Posterior cingulate gyrus (tissue), 11 donors: ENCODE measurements at places on chromosomes 3 and 15.

DNA sequence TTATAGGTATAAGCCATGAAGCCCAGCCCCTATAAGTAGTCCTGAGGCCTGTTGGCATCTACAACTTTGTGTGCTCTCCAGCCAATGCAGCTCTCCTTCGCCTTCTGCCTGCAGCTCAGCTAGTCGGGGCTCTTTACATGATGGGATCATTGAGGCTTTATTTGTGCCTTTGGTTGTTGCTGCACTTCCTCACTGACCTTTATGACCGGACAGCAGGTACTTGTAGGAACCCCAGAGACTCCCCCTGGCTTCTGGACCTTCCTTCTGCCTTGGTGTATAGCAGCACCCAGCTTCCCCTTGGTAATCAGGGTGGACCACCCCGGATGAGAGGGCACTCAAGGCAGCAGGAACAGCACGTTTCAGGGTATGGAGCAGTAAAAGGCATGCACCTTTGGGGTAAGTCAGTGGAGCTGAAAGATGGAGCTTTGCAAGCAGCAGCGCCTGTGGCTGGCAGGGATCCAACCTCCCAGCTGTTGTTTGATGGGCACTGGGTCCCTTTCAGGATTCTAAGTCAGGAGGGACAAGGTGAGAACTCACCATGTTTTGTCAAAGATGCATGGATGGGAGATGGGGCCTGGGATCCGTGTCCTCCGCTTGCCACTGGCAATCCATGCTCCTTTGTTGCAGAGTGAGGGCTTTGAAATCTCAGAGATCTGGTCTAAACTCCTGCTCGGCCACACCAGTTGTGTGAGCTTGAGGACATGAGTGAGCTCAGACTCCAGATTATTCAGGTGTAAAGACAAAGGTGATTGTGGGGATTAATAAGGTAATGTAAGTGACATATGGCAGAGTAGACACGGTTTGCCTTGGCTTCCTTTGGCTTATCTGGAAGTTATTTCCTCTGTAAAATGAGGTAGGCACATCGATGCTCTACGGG lies 65.1 kb upstream of the KLF13 start:
- DNase-seq: peak; percentile 46

GRCh38 chr3:46406443-46406787 lies 451 bp downstream of the CCR5AS start:
- DNase-seq: no peak

DNA sequence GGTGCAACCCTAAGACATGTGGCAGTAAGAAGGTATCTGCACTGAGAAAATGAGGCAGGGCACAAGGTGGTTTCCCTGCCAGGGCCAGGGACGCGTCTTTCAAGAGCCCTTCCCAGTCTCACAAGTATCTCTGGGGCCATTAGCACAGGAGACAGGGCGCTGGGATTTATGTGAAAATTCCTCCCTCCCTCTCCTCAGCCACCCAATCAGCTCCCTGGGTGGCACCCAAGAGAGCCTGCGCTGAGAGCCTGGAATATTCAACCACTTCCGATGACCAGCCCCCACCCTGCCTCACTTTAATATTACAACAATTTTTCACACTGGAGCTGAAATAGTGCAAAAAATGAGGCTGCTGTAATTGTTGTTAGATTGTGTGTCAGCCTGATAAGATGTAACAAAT lies 26.1 kb downstream of the SEC61A1 start:
- DNase-seq: no peak

DNA sequence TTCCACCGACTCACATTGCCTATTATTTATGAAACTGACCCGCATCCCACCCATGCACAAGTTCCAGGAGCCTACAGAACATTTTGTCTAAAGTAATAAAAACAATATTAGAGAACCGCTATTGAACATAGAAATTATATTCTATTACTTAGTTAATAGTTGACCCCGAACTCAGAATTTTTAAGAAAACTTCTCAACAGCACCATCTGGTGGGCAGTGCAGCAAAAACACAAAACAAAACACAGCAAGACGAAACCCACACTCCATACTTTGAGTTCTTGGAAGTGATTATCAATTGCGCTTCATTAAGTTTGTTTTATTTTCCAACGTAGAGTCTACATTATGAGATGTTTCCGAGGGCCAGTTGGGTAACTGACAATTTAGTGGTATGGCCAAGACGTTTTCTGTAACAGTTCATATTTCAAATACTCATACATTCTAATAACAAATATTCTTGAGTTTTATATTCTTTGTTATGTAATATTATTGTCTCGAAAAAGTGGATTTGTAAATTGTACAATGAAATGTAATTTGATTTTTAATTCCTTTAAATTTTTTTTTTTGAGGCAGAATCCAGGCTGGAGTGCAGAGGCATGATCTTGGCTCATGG lies 24.0 kb upstream of the C3orf70 start:
- DNase-seq: peak; percentile 46

GRCh38 chr15:36635681-36636080 lies 56.3 kb downstream of the CDIN1 start:
- DNase-seq: no peak

- DNase-seq: no peak
Measured at GRCh38 chr3:150639262-150639661, 36.1 kb downstream of the SELENOT start.

DNA sequence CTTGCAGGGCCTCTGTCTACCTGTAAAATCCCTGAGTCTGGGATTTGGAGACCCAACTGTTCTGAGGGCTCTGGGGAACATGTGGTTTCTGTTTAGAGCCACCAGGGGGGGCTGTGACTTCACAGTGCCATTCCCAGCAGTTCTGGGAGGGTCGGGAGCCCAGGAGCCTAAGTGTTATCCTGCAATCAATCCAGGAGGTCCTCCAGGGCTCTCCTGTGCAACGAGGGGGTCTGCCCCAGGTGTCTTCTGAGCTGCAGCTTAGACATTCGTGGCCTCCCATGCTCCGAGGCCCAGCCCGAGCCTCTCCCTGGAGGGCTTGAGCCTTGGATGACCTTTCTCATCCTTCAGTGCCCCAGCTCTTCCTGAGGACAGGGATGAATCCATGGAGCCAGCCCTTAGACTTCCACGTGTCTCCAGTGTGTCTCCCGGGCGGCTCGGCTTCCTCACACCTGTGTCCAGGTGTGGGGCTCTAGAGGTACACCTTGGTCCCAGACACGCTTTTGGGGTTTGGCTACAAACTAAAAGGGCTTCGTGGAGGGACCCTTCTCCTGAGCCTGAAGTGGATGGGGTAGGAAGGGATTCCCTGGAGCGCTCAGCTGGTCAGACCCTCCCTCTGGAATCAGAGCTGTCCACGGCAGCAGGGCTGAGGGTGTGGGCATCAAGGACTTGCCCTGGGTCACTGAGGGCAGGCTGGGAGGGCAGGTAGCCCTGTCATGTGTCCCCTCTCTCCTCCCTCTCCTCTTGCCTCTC lies 20.3 kb upstream of the ABTB1 start:
- DNase-seq: peak; percentile 67

DNA sequence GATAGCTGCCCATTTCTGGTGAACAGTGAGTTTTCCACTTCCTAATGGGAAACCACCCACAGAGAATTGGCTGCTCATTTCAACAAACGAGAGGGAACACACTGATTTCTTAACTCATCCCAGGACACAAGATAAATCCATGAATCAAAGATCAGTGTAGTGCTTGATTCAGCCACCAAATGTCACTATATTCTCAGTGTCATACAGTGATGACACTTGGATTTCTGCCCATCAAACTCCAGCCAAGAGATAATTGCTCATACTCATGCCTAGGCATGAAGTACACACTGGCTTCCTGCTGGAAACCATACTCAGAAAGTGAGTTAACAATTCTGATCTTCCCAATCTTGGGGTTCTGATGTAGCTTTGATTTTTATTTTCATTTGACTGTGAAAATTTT lies 35.4 kb upstream of the GRM7 start:
- no peak for DNase-seq

DNA sequence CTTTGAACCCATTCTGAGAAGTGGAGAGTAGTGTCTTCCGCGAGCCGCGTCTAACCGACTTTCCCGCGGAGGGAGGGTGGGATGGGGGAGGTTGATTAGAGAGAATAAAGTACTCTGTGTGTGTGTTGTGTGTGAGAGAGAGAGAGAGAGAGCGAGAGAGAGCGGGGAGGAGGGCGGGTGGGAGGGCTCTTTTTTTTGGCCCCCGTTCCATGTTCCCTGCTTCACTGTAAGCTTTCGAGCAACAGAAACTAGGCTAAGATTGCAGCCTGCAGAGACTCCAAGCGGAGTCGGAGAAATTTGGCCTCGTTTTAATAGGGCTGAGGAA lies 1.6 kb upstream of the MEIS2 start:
- no peak for DNase-seq

GRCh38 chr15:23787346-23788105 lies 100.4 kb upstream of the NDN start:
- no peak for DNase-seq

- DNase-seq: peak; percentile 45
Measured at GRCh38 chr15:68518046-68518445, 60.7 kb upstream of the CORO2B start.

- DNase-seq: no peak
Measured at GRCh38 chr3:11220230-11220629, 52.0 kb upstream of the ATG7 start.

DNA sequence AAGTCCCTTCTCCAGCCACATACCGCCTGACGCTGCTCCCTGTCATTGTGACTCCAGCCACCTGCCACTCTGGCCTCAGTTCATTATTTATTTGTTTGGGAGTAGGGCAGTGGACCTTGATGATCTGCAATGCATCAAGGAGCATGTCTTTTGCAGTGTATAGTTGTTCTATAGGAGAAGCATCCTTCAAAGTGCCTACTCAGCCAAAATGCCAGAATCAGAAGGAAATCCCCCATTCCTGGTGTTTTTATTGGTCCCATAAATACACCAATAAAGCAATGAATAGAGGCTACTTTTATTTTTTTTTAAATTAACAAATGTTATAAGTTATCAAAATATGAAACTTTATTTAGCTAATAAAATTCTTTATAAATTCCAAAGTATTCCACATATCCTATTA lies 123.8 kb upstream of the NSMCE3 start:
- no peak for DNase-seq

GRCh38 chr3:194586836-194587235 lies 46.4 kb downstream of the TMEM44 start:
- no peak for DNase-seq

DNA sequence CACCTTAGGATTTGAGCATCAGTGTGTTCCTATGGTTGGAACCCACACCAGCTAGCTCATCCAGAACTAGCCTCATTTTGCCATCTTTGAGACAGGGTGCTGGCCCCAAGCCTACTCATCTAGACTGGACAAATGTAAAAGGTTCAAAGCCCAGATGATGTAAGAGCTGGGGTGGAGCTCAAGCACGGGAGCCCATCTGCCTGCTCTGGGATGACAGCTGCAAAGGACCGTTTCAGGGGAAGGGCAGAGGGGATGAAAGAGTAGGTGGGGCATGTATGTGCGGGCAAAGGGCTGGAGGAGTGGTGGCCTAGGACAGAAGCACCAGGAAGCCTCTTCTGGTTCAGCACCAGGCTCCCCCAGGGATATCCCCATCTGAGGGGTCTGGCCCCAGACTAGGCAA lies 15.8 kb downstream of the CLK3 start:
- DNase-seq: no peak

DNA sequence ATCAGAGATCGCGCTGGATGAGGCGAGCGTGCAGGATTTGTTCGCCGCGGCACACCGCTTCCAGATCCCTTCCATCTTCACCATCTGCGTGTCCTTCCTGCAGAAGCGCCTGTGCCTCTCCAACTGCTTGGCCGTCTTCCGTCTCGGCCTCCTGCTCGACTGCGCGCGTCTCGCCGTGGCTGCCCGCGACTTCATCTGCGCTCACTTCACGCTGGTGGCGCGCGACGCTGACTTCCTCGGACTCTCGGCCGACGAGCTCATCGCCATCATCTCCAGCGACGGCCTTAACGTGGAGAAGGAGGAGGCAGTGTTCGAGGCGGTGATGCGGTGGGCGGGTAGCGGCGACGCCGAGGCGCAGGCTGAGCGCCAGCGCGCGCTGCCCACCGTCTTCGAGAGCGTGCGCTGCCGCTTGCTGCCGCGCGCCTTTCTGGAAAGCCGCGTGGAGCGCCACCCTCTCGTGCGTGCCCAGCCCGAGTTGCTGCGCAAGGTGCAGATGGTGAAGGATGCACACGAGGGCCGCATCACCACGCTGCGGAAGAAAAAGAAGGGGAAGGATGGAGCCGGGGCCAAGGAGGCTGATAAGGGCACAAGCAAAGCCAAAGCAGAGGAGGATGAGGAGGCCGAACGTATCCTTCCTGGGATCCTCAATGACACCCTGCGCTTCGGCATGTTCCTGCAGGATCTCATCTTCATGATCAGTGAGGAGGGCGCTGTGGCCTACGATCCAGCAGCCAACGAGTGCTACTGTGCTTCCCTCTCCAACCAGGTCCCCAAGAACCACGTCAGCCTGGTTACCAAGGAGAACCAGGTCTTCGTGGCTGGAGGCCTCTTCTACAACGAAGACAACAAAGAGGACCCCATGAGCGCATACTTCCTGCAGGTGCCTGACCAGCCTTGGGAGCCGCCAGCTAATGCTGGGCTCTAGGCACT lies 819 bp downstream of the KLHL40 start:
- no peak for DNase-seq

DNA sequence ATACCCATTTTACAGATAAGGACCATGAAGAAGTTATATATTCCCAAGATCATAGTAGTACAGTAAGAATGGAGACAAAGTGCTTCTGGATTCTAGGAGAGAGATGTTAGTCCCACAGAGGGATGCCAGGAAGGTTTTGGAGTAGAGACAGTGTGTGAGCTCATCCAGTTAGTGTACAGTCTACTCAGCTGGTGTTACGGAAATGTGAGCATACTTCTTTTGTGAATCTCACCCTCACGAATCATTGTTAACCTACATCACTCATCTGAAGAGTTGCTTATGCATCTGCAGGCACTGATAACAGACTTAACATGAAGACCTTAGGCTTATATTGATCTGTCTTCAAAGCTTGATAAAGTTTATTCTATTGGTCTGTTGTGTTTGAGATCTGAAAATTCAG lies 106.6 kb upstream of the PTPRG start:
- DNase-seq: no peak
